ENCODE measurements at places on chromosomes 2 and 18. TPM values are rescaled to one million over a fixed set of nuclear protein-coding genes. Genes with fewer than 3 reads are reported as not detected.

GRCh38 chr18:331221-331821, 63.5 kb upstream of the THOC1 start:
- DNase-seq = no peak

- DNase-seq = no peak
Observed at GRCh38 chr18:39871961-39872360, 2083.1 kb upstream of the PIK3C3 start.

DNA sequence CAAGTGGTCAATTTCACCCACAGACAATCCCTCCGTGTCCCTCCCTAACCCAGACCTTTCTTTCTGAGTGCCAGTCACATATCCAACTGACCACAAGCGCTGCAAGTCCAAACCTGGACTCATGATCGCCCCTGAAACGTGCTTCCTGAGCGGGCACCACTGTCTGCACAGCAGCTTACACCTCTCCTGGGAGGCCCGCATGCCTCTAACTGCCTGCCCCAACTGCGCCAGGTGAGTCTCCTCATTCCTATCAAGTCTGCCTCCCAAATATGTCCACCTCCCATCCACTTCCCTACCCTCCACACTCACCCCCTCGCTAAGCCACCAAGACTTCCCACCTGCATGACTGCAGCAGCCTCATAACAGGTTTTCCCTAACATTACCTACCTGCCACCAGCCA, 33.4 kb downstream of the COL4A4 start:
- no peak for DNase-seq

DNA sequence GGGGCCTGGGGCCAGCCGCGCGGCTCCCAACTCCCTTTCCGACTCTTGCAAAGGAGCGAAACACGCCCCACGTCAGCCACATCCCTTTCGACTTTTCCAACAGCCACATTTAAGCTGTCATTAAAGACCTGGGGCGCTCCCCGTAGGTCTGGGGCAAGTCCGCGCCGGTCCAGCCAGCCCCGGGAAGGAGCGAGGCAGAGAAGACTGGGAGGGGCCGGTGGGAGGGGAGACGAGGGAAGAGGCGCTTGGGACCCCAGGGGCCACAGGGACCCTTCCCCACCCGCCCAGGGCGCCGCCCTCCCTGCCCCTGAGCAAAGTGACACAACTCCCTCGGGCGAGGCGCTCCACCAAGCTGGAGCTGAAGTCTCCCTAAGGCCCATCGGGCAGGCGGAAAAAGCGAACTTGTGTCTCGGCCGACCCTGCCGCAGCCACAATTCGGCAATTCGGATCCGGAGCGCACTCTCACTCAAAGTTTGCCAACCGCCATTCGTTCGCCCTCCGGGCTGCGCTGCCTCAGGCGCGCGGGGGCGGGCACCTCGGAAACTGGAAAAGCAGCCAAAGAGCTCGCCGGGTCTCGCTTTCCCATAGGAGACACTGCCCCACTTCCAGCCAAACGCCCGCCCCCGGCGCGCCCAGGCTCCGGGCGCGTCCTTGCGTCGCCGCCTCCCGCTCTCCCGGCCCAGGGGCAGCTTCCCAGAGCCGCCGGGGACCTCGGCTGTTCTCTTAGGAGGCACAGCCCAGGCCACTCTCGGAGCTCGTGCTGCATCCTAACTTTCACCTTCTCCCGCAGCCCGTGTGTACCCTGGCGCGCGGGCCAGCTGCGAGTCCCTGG, 1.1 kb upstream of the KCTD1 start:
- peak; percentile 53 for DNase-seq

- DNase-seq = no peak
Observed at GRCh38 chr2:28674062-28674712, 77.4 kb upstream of the PPP1CB start.

DNA sequence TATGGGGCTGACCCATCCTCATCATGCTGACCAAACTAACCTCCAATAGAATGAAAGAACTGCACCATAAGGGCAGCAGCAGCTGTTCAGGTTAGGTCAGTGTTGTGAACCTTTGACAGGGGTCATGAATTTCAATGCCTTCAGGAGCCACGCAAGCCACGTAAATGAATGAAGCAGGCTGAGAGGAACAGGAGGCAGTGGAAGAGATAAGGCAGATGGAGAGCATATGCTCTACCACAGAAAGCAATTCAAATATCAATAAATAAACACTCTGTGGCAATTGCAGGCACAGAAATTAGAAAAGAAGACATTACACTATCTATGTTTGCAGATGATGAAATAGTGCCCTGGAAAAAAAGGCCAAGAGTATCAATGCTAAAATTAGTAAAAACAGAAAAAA, 56.3 kb downstream of the SCG2 start:
- DNase-seq = no peak

DNA sequence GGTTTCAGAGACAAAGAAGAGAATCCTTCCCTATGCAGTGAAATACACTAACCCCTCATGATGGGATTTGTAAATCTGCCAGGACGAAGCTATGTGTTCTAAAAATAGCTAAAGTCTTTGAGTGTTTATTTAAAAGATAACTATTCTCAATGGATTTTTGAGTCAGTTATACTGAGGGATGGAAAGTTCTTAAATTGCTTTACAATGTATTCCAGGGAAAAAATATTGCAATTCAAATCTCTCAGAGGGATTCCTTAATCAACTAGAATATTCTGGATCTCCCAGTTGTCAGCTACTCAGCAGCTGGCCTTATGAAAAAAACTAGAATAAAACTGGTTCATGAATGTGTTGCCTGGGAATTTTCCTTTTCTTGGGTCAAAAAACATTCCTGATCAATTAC, 312.4 kb downstream of the PLCL1 start:
- DNase-seq = no peak

DNA sequence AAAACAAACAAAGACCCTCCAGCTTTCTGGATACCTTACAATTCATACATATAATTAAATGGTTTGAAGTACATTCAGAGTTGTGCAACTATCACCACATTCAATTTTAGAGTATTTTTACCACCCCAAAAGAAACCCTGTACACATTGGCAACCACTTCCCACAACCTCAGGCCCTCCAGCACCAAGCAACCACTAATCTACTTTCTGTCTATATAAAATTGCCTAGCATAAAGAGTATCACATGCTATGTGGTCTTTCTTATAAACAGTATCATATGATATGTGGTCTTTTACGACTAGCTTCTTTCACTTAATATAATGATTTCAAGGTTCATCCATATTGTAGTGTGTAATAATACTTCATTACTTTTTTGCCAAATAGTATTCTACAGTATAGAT, 7.3 kb downstream of the IER3IP1 start:
- DNase-seq = no peak

DNA sequence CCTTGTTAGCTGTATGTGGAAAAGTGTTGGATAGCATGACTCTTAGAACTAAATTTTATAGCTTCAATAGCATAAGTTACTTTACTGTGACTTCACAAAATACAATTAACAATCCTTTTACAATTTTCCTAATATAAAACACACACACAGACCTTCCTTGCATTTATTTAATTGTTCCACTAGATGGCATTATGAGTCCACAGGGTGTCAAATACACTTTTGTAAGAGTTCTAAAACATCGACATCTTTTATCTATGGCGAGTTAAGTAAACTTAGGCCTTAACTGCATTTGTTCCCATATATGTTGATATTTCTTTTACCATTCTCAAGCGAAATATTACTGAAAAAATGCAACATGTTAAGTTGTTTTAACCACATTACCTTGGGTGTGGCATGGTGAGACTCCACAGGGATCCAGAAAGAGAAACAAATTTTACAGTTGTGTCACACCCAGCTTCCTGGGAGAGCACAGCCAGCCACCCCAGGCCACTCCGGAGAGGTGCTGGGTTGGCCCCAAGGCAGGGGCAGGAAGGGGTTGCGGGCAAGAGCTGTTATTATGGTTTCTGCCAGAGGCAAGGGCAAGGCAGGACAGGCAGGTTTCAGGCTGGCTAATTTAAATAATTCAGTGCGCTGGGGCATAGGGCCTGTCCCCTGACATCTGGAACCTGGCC, 312.4 kb upstream of the MC4R start:
- peak; percentile 19 for DNase-seq

- no peak for DNase-seq
Observed at GRCh38 chr2:165804719-165805118, 10.7 kb upstream of the GALNT3 start.

- no peak for DNase-seq
Observed at GRCh38 chr2:120765678-120766469, 30.2 kb downstream of the GLI2 start.

DNA sequence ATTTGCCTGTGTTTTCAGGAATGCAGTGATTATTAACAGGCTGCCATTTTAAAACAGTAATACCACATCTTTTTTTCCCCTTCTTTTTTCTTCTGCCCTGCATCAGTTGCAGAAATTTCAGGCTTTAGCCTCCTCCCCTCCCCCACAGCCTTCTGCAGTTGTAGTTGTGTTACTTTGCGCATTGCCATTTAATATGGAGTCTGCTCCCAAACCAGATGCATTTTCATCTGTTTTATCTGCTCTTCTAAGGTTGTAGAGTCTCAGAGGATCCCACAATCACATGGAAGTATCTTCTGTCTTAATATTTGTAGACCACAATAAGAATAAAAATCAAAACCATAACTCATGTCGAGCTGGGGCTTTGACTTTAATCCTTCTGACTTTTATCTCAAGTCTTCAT, 3.8 kb downstream of the ASXL3 start:
- no peak for DNase-seq

DNA sequence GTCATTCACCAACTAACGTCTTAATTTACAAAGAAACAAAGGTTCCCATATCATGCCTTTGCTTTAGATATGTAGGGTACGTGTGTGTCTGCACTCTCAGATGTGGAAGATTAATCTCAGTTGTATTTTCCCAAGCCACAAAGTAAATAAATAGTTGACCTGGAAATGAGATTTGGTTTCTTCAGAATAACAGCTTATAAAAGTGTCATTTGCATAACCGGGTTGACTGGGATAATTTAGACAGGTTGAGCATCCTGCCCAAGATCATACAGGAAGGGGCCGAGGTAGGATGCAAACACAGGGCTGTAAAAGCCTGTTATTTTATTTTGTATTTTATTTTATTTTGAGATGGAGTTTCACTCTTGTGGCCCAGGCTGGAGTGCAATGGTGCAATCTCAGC, 19.5 kb downstream of the ATG16L1 start:
- DNase-seq = no peak

DNA sequence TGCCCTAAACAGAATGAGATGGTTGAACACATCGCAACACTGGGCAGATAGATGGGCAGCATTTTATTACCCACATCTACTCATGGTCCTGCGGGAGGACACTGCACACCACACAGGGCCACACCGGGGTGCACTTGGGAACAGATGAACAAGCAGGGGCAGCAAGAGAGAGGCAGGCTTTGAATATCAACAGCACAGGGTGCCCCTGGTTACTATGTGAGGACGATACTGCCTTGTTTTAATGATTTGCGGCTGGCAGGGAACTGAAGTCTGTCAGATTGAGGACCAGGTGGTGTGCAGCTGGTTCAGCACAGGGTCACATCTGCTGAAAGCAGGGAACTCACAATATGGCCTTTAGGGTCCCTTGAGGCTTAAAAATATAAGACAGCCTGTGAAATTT, 195.7 kb downstream of the PIEZO2 start:
- no peak for DNase-seq

GRCh38 chr2:680496-680895, 3.3 kb upstream of the TMEM18 start:
- no peak for DNase-seq

DNA sequence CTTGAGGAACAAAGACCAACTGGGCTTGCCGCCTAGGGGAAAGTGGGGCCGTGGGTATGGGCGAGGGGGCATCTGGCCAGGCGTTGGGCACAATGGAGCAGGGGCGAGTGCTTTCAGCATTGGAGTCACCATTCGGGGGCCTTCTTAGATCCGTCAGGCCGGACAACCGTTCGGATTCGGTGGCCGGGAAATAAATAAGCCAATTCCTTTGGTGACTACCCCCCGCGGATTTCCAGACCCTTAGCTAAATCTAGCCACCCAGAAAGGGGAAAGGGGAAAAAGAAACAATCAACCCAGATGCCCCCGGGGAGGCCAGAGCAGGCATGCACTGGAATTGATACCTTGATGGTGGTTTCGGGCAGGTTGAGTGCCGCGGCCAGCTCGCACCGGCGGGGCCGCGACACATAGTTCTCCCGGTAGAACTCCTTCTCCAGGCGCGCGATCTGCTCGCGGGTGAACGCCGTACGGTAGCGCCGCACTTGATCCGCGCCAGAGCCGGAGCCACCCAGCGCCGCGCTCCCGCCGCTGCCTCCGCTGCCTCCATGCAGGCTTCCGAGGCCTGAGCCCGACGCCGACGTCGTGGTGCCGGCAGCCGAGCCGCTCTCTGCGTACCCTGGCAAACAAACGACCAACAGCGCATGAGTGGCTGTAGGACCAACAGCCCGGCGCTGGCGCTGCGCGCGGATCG, 1.8 kb downstream of the EVX2 start:
- DNase-seq = no peak

DNA sequence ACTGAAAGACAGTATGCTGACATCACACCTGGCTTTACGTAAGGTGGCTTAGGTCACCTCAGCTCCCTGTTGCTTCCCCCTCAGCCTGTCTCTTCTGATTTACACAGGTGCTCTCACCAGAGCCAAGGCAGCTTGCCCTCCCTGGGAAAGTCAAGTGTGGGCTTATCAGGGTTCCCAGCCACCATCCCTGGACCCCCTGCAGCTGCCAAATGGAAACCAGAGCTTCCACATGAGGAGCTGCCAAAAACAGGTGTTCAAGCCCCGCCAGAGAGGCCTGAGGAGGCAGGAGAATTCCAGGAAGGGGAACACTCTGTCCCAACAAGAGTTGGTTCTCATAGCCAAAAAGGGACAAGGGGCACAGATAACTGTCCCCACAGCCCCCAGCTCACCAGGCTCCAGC, 266.7 kb downstream of the ATAD2B start:
- no peak for DNase-seq

- DNase-seq = peak; percentile 31
Observed at GRCh38 chr2:634636-635388, 42.4 kb downstream of the TMEM18 start.

- DNase-seq = no peak
Observed at GRCh38 chr2:165891943-165892342, 61.6 kb downstream of the TTC21B start.

SLC8A1 gene
- total RNA-seq = 0.07 TPM

BOD1L2 gene
- not detected for total RNA-seq

CHST9 gene
- total RNA-seq = not detected

ACVR1C gene
- total RNA-seq = 1.2 TPM

C18orf63 gene
- total RNA-seq = not detected

CHRNG gene
- not detected for total RNA-seq

PIKFYVE gene
- total RNA-seq = 21.8 TPM

TMEM178A gene
- total RNA-seq = 1.3 TPM

MALL gene
- 223 TPM for total RNA-seq
